ENCODE measurements at places on chromosomes 1 and 21.

GRCh38 chr1:235317168-235317567 lies 10.8 kb downstream of the ARID4B start:
- peak; percentile 37 for DNase-seq

DNA sequence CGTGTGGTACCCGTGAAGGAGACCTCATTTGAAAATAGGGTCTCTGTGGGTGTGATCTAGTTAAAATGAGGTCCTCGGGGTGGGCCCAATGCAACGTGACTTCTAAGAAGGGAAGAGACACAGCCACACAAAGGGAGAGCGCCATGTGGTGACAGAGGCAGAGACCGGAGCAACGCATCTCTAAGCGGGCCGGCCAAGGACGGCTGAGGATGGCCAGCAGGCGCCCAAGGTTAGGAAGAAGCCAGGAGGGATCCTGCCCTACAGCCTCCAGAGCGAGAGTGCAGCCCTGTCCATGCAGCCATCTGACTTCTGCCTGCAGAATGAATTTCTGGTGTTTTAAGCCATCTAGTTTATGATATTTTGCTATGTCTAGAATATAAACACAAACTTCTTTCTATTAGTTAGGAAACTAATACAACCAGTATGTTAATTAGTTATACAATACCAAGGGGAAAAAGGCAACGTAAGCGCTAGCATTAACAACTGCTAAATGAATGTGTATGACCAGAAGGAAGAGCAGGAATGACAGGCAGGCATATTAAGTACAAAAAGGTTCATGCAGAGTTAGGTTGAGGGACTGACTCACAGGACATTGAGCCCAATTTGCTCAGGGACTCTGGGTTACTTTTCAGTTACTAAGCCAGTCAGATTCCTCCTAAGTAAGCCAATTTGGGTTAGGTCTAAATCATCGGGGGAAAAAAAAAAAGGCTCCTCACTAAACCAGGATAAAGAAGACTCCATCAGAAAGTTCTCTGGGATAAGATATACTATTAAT lies 4.1 kb downstream of the CEP104 start:
- no peak for DNase-seq

GRCh38 chr1:50858761-50859160 lies 101.3 kb downstream of the FAF1 start:
- DNase-seq: no peak

- no peak for DNase-seq
These were observed 3.5 kb upstream of the TIAM1 start for GRCh38 chr21:31347435-31348032.

DNA sequence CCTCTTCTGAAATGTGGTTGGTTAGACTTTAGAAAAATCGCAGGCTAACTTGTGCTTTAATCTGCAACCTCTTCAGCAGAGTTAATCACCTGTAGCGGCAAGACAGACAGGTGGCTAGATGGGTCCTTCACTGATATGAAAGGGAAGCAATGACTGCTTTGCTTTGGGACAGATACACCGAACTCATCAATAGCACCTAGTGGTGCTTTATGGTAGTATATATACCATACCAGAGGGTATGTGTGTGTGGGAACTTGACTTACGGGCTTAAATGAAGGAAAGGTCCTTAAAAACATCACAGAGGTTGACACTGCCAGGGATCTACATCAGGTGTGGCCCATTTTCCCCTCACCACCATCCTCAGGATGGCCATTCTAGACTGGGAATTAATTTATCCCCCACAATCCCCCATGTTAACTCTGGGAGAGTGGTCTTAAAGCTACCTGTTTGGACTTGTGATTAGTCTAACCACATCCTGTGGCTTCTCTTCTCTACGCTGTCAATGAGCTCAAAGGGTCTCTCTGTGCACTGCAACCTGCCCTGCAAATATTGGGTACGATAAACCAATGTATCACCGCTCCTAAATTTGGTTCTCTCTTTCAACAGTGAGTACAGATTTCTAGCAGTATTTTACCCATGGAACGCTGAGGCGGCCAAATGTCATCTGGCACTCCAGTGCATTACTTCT lies 162.7 kb downstream of the SIPA1L2 start:
- DNase-seq: no peak

DNA sequence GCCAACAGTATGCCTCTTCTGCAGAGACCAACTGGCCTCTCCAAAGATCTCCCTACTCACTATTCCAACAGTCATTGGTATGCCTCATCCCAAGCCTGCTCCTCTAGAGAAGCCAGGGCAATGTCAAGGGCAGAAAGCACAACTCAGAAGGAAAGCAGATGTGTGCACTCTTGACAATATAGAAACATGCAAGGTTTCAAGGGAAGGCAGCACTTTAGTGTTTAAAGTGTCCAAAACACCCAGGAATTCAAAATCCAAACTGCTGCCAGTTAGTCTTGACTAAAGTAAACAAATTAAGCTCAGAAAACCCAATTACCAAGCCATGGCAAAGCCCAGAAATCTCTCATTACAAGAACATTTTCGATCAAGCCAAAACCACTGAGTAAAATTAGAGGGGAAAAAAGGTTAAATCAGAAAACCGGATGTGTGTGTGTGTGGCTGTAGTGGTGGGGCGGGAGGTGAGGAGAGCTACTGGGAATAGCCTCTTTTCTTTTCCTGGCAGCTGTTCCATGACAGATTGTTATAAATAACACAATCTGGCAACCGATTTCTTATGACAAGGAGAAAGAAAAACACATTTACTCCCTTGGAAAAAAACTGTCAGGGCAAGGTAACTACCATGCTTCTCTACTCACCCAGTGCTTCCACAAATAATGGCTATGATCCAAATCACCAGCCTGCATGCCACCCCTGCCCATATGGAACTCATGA lies 39.2 kb downstream of the EIF2B3 start:
- DNase-seq: peak; percentile 53

GRCh38 chr21:44578371-44579055 lies 1.9 kb downstream of the KRTAP10-5 start:
- no peak for DNase-seq

GRCh38 chr1:159985473-159985872 lies 31.4 kb upstream of the SLAMF9 start:
- DNase-seq: no peak

DNA sequence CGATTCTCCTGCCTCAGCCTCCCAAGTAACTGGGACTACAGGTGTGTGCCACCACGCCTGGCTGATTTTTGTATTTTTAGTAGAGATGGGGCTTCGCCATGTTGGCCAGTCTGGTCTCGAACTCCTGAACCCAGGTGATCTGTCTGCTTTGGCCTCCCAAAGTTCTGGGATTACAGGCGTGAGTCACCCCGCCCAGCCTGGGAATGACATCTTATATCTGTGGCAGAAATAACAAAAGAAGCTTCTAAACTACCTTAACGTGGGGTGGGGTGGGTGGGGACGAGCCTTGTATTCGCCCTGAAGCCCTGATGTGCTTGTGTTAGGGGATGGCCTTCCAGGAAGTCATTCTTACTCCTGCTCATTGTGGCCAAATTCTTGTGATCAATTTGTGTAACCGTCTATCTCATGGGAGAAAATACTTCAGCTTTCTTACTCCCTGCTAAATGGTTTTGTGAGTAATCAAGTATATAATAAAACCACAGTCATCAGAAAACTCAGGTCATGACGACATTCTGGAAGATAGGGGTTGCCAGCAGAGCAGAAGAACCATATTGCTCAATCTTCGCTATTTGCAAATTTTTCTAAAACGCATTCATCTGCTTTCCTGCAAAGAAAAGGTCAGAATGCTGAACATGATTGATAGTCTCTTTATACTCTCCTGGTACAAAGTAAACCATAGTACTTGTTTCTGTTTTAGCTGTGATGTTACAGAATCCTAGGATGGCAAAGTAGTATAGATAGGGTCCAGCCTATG lies 63.2 kb downstream of the DIRAS3 start:
- DNase-seq: peak; percentile 78

GRCh38 chr1:221286399-221286798 lies 407.2 kb downstream of the HLX start:
- no peak for DNase-seq

- no peak for DNase-seq
These were observed 41.1 kb upstream of the CSF3R start for GRCh38 chr1:36523850-36524249.

- no peak for DNase-seq
These were observed 269.4 kb downstream of the HLX start for GRCh38 chr1:221148660-221149059.

GRCh38 chr1:117919376-117919775 lies 10.0 kb downstream of the GDAP2 start:
- no peak for DNase-seq
